Ovary (tissue), 10 donors: ENCODE measurements at places on chromosomes 7 and 10.
A peak's percentile ranks its signal among the peaks of the same experiment; 100 is the strongest.

GRCh38 chr10:102450124-102450373 is 1.3 kb downstream of the C10orf95 start:
- H3K4me3 ChIP-seq: peak overlapping the region; percentile 74
- no peak for DNase-seq
- H3K36me3 ChIP-seq: no peaks in the 10 kb centered on the region
- H3K27ac ChIP-seq: peak overlapping the region; percentile 92
- H3K4me1 ChIP-seq: peaks cover 2% of the 10 kb centered on the region

- no peak overlapping the region for H3K4me3 ChIP-seq
- DNase-seq: no peak
- H3K36me3 ChIP-seq: no peaks in the 10 kb centered on the region
- H3K4me1 ChIP-seq: no peaks in the 10 kb centered on the region
- H3K27me3 ChIP-seq: no peaks in the 10 kb centered on the region
- no peak overlapping the region for H3K27ac ChIP-seq
Observed at GRCh38 chr10:114115661-114116445, 58.1 kb downstream of the CCDC186 start.

DNA sequence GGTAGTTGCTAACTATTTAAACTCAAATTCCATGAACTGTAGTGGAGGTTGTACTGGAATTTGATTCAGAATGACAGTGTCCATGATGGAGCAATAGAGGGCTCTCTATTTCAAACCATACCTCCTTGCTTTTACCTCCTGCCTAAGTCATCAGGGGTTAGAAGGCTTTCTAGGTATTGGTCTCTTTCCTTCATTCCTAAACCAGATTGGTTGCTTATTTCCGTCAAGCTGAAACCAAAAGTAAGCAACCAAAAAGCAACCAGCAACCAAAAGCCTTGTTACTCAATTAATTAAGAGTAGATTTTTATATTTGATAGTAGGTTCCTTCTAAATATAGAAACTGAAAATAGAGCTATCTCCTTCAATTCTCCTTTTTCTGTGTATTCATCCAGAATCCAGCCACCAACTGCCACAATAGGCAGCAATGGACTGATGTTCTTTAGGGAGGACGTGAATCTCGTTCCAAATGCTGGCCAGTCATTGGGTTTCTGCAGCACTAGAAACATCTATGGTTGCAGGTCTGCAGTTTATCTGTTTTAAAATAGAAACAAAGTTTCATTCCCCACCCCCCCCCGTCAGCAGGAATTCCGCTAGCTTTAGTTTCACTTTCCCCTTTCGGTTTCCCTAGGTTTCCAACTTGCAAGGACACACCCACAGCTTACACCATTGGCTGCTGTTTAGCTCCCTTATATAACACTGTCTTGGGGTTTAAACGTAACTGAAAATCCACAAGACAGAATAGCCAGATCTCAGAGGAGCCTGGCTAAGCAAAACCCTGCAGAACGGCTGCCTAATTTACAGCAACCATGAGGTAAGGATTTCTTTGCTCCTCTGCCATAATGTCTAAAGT is at the start of gene IFIT1:
TSS of gene IFIT1 (plus strand) at position 717 of the 850 bp plus-strand sequence. CDS start at position 807, 90 bp downstream.
- H3K36me3 ChIP-seq: no peaks in the 10 kb centered on the region
- peak; percentile 36 for DNase-seq
- peaks cover 5% of the 10 kb centered on the region for H3K4me1 ChIP-seq
- H3K27ac ChIP-seq: peak within 1 kb of the TSS; percentile 75

DNA sequence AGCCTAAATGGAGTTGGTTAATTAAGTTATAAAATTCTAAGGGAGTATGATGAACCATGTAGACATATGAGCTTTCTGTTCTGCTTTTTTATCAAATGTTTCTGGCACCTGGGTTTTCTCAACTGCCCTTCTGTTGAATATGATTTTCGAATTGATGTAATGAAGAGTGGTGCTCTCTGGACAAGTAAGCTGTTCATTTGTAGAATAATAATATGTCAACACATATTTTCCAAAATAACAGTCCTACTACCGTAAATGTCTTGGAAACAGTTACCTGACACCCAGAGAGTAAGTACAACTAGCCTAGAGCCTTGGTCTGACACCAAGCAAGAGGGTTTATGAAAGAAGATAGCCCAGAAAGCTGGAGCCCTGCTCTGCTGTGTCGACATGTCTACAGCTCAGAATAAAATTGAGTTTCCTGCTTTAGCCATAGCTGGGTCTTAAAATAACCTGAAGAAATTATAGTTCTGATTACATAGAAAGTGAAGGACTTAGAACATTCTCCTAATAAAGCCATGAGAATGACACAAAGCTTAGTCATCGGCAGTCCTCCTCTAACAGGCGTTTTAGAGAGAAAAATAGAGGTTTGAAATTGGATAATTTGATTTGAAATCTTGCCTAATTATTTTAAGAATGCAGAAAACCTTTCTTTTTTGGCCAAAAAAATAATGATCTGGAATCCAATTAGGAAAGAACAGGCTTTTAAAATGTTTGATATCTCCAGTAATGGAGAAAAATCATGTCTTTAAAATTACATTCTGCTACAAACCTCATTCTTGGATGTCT is 25.1 kb downstream of the HDAC9 start:
- no peaks in the 10 kb centered on the region for H3K27me3 ChIP-seq
- no peaks in the 10 kb centered on the region for H3K4me1 ChIP-seq

DNA sequence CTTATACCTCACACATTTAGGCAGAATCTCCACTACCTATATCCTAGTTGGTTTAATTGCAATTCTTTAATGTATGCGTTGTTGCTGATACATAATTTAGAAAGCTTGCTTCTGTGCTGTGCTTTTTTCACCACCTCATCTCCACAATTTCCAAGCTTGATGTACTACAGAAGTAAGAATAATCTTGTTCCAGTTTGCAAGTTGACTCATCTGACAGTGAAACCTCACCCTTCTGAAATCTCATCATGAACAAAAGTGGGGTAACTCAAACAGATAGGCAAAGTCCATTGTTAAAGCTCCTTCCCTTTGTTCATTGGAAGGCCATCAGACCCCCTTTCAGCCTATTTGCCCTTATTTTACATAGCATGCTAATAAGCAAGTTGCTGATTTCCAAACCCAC is 13.6 kb downstream of the EIF4EBP2 start:
- H3K36me3 ChIP-seq: no peaks in the 10 kb centered on the region
- H3K27ac ChIP-seq: no peak overlapping the region
- no peak overlapping the region for H3K4me3 ChIP-seq
- no peak for DNase-seq
- no peaks in the 10 kb centered on the region for H3K27me3 ChIP-seq
